ENCODE measurements at places on chromosomes 4 and X. TPM values are rescaled to one million over a fixed set of nuclear protein-coding genes. Genes with fewer than 3 reads are reported as not detected.

DNA sequence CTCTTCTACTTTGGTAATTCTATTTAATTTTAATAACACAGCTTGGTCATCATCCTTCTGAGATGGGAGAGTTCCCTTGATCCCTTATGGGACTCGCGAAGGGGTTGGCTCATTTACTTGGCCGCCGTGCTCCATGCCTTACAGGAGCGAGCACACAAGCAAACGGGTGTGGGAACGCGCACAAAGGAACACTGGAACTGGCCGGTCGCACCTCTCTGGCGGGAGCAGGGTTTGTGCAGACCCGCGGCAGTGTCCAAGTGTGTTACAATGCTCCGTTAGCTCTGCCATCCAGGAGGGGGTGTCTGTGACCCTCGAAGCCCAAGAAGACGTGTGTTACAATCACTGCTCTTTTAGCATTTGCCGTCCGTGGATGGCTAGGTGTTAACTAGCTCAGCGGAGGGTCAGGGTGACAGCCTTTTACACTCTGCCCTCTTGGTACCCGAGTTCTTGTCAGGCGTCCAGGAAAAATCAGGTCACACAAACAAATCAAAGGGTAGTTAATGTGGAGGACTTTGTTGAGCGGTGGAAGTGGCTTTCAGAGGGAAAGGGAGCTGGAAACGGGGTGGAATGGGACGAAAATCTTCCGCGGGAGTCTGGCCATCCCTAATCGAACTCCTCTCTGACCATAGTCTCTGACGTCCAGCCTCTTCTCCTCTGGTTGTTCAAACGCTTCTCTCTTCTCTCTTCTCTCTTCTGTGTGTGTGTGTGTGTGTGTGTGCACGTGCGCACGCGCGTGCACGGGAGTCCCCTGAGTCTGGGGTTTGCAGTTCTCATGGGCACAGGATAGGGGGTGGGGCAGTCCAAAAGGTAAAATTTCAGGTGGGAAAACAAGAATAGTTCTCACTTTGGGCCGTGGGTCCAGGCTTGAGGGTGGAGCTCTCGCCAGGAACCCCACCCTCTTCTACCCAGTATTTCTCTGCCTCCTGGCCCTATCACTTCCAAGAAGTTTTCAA is 76.3 kb downstream of the SLC10A7 start:
- no peak for DNase-seq

CCDC120 gene
- 7.9 TPM for polyA plus RNA-seq

DNA sequence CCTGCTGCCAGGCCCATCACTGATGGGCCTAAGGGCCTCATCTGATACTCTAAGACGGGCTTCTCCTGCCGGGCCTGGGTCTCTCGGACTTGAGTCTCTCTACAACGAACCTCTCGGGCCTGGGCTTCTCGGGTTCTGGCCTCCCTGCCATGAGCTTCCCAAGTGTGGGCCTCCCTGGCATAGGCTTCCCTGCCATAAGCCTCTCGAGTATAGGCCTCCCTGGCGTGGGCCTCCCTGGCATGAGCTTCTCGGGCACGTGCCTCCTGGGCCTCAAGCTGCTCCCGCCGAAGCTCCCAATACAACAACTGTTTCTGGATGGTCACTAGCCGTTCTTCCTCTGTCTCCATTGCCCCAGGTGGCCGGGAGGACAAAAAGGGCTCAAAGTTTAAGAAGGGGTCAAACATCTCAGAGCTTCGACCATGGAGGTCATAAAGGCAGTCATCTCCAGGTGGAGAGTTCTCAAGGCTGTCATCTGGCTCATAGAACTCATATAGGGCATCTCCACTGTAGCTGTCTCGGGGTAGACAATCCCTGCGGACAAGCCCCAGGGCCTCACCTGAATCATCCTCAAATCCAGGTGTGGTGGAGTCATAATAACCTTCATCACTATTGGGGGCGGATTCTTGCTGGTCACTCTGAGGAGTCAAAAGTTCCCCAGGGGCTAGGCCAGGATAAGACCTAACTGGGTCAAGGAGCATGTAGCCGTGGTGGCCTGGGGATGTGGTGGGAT is 14.1 kb downstream of the AMER1 start:
- no peak for DNase-seq

STK32B gene
- 9.0 TPM for polyA plus RNA-seq

MAGEA1 gene
- not detected for polyA plus RNA-seq

DNA sequence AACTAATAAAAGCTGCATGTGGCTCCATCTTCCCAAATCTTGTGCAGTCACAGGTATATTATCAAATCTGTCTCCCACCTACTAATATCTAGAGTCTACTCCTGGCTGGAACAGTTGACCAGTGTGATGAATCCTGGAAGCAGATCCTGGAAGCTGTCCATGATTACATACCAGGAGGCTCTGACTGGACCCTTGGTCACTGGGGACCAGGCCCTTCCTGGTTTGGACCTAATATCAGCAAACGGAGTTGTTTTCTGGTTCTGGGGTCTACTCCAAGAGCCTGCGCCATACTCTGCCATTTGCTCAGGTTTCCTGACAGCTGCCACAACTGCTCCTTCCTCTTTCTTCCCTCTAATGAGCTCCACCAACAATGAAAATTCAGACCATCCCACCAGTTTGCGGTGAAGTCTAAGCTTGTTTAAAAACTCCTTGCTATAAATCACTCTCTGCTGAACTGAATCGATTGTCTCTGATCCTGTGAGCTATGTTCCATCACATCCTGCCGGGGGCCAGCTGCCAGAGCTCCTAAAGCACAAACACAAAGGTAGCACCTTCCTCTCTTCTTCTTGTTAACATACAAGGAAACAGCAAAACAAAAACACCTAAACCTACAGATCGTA is 114.2 kb downstream of the PALLD start:
- DNase-seq: no peak

DNA sequence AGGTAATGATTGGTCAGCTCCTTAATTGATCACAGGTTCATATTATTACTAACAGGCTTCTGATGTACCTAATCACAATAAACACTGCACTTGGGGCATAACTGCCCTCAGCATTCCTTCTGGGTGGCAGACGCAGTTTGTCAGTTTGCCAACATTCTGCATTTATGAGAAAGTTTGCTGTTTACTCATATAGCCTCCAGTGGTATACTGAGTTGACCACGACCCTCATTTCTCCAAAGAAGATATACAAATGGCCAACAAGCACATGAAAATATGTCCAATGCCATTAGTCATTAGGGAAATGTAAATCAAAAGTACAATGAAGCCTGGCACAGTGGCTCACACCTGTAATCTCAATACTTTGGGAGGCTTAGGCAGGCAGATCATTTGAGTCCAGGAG is 26.3 kb downstream of the EFHC2 start:
- DNase-seq: no peak

- no peak for DNase-seq
Measured at GRCh38 chrX:14922437-14922836, 49.2 kb downstream of the MOSPD2 start.

DNA sequence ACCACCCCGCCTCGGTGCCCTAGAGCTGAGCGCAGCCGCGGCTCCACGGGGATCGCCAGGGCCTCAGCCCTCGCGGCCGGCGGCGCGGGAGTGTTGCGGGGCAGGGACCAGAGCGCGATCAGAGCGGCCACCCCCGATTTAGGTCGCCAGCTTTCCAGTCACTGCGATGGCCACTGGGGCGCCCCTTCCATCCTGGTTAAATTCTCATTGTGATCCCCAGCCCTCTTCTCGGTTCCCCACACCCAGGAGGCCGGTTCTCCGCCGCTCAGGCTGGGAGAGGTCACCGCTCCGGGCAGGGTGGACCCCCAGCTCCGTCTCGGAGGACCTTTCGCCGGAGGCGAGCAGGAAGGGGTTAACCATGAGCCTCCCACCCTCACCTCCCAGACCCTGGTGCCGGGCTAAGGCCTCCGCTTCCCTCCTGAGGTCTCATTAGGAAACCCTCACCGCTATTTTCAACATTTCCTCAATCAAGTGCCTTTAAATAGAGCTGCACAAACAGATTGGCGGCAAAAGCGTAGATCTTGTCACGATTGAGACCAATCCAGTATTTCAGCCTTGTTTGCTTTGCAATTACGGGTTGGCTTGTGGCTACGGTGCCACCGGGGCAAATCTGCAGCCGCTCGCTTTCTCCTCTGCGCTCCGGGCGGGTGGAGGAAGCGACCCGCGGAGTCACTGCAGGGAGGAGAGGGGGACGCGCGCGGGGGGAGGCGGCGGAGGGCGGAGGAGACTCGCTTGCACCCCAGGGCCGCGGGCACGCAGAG is 8.3 kb upstream of the HAND2 start:
- no peak for DNase-seq

ZCCHC4 gene
- polyA plus RNA-seq: 11.2 TPM

- no peak for DNase-seq
Measured at GRCh38 chr4:105280338-105281123, 133.9 kb downstream of the TET2 start.

SLC38A5 gene
- polyA plus RNA-seq: 7.3 TPM

COX7B2 gene
- not detected for polyA plus RNA-seq

- no peak for DNase-seq
Measured at GRCh38 chr4:100949350-100949935, 397.9 kb downstream of the PPP3CA start.

DNA sequence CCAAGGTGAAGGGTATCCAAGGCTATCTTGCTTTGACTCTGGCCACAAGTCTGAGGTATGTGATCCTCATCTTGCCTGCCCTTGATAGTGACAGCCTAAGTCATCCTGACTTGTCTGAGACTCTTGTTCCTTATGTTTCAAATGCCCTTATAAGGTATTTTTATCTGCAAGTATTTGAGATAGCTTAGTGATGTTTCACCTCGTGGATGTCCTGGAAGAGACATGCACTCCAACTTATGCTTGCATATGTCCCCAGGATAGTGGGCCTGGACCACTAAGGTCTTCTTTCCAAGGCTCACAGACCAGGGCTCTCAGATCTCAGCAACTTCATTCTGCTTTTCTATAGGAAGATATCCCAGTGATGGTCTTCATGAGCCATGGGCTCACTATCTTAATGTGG is 120.5 kb upstream of the WDR1 start:
- DNase-seq: no peak

DNA sequence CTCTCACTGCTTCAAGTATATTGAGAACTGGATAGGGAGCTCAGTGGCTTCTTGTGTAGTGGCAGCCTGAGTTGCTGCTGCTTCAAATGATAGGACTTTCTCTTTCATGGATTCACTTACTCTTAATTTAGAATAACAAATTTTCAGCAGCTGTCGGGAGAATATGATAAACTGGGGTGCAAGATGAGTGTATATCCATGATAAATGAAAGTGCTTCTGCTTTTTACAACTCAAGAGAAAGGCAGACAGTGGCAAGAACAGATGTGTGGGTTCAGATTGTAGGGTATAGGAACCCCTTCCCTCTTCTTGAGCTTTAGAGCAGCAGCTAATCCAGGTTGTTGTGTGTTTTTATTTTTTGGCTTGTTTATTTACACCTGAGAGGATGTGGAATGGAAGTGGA is 1.0 kb downstream of the SH3BGRL start:
- DNase-seq: no peak

DNA sequence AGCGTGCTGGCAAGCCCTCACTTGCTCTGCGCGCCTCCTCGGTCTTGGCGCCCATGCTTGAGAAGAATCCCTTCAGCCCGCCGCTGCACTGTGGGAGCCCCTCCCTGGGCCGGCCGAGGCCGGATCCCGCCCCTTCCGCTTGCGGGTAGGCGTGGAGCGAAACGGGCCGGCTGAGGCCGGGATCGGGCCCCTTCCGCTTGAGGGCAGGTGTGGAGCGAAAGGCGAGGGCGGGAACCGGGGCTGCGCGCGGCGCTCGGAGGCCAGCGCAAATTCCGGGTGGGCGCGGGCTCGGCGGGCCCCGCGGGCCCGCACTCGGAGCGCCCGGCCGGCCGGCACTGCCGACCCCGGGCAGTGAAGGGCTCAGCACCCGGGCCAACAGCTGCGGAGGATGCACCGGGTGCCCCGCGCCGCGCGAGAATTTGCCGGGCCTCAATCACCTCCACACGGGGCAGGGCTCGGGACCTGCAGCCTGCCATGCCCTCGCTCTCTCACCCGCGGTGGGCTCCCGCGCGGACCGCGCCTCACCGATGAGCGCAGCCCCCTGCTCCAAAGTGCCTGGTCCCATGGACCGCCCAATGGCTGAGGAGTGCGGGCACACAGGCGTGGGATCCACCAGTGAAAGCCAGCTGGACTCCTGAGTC is 58.1 kb upstream of the GBA3 start:
- DNase-seq: no peak

XKRX gene
- polyA plus RNA-seq: 0.28 TPM

DNA sequence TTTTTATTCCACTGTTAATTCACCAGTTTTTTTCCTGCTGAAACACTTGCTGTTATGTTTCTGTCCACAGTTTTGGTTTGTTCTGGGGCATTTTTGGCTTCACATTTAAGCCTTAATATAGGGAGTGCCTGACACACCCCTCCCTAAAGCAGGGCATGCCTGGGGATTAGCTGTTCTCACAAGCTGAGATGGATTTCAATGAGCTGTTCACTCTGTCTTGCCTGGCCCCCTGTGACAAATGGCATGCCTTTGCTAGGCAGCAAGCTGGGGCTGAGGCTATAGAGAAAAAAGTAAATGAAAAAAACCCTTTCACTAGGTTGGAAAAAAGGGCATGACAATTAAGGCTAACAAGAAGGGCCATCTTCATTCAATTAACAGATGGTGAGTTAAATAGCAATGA is 22.4 kb downstream of the LPAR4 start:
- no peak for DNase-seq

- DNase-seq: no peak
Measured at GRCh38 chrX:48683411-48683982, at the start of gene WAS. Gene WAS, plus strand, starts transcription at chrX:48683799. Its CDS starts 55 bp downstream, at chrX:48683854.

TRIM75 gene
- polyA plus RNA-seq: not detected

GRCh38 chrX:79630033-79631009 is 263.2 kb upstream of the ITM2A start:
- no peak for DNase-seq

- DNase-seq: no peak
Measured at GRCh38 chr4:11494232-11494631, 65.5 kb upstream of the HS3ST1 start.

GRCh38 chrX:9902656-9903055 is 64.5 kb upstream of the CLDN34 start:
- DNase-seq: no peak

Data from left renal cortex interstitium (tissue), 4 donors.